ENCODE measurements at places on chromosomes 3 and 15. TPM values are rescaled to one million over a fixed set of nuclear protein-coding genes. Genes with fewer than 3 reads are reported as not detected.

DNA sequence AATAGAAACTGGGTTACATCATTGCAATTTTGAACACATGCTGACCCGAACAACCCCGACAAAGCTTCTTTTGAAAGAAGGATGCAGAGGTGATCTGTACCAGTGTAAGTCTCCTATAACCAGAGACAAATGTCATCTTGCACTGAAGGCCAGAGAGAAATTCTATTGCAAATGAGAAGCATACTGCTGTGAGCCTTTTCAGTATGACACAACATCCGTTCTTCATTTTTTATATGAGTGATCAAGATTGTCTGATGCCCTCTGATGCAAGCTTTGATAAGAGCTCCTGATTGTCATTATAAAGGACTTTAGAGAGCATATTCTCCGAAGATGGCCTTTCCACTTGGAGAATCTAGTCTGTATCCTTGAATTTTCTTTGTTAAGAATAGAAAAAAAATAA, 36.9 kb downstream of the PCOLCE2 start:
- DNase-seq = no peak

DNA sequence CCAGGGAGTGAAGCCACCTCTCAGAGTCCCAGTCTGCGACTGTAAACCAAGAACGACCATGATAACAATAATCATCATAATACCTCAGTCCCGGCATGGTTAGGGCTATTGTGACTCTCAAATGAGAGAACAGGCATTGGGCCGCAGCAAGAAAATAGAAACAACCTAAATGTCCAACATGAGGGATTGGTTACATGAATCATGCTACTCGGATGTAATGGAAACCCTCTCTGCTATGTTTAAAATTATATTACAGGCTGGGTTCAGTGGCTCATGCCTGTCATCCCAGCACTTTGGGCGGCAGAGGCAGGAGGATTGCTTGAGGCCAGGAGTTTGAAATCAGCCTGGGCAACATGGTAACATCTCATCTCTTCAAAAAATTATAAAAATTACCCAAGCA, 2.8 kb downstream of the CPN2 start:
- DNase-seq = no peak

Gene LSAMP
- 2.1 TPM for total RNA-seq

Gene OCA2
- not detected for total RNA-seq

Gene RARRES1
- total RNA-seq = 3.0 TPM

- no peak for DNase-seq
These were observed 335.9 kb downstream of the THSD4 start for GRCh38 chr15:71451130-71451529.

Gene SNX4
- 32.3 TPM for total RNA-seq

DNA sequence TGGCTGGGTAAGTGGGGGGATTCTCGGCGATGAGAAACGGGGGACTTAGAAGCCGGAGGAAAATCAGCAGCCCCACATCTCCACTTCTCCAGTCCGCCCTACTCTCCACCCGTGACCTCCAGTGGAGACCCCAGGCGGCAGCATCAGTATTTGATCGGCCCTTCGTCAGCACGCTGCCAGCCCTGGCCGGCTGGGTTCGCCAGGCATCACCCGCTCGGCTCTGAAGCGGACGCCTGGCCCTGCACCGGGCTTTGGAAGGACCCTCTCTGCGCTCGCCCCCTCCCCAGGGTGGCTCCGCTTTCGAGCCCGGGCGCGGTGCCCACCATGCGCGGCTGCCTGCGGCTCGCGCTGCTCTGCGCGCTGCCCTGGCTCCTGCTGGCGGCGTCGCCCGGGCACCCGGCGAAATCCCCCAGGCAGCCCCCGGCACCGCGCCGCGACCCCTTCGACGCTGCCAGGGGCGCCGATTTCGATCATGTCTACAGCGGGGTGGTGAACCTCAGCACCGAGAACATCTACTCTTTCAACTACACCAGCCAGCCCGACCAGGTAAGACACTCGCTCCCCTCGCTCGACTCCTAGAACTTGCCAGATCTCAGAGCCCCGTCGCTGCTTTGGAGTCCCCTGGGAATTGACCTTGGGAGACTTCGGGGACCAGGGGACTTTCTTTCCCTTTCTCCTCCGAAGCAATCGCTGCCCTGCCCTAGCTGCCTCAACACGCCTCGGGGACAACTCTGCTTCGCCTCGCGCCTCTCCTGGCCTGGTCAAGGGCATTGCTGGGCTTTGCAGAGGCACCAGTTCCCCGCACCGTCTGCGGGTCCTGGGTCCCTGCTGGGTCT, 561 bp downstream of the SIDT1 start:
- DNase-seq = peak; percentile 36

GRCh38 chr15:78131295-78132061, at the start of gene CIB2:
CIB2 (minus strand) TSS chr15:78131445; CDS start chr15:78131215, 230 bp downstream.
- DNase-seq = peak; percentile 72

DNA sequence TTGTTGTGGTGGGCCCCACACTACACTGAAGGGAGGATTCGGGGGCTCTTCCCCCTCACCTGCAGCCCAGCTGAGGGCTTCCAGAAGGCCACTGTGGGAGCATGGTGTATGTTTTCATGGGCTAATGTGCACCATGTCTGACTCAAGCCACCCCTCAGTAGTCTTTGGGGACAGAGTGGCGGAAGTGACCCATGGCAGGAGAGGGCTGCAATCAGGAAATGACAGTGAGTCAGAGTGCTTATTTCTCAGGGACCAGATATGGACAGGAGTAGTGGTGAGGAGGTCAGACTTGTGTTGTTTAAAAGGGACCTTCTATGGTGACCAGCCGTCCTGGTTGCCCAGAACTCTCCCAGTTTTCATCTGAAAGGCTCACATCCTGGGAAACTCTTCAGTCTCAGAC, 32.8 kb upstream of the SLC9A9 start:
- DNase-seq = no peak

Gene KBTBD13
- not detected for total RNA-seq

- no peak for DNase-seq
These were observed 69.1 kb downstream of the FGF7 start for GRCh38 chr15:49492151-49492550.

DNA sequence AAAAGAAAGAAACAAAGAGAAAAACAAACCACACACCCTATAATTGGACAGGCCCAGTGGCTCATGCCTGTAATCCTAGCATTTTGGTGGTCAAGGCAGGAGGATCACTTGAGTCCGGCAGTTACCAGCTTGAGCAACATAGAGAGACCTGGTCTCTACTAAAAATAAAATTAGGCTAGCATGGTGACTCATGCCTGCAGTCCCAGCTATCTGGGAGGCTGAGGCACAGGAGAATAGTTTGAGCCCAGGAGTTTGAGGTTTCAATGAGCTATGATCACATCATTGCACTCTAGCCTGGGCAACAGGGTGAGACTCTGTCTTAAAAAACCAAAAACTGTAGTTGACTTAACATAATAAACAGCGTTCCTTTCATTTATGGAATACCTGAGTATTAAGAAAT, 72.3 kb upstream of the ST3GAL6 start:
- DNase-seq = no peak

- DNase-seq = peak; percentile 39
These were observed 291.3 kb upstream of the TRIM42 start for GRCh38 chr3:140386357-140387100.

DNA sequence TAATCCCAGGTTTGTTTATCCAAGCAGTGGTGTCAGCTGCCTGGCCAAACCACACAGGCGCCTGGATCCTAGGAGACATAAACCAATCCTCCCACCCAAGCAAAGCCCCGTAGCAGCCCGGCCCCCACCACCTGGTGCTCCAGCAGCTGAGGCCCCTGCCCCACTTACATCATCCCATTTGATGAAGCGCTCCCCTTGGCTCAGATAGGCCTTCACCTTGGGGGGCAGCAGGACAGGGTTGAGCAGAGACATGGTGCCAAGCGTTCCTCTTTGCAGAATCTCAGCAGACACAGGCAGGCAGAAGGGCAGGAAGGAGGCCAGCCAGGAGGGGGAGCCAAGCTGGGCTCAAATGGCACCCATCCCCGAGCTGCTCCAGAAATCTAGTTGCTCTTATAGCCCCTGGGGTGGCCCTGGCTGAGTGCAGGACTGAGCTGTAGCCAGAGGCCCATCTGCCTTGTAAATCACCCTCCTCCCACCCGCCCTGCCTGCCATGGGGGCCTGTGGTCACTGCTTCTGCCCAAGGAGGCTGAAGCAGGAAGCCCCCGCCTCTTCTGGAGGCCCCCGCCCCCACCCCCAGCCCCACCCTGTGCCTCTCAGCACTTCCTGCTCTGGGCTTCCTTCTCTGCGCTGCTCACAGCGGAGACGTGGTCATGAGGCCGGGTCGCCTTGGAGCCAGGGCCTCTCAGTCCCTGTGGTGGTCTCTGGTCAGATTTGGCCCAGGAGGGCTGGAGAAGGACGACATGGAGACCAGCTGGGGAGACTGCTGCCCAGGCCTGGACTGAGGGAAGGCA, at the start of gene PLCB2:
Gene PLCB2, minus strand, starts transcription at position 515 of the 791 bp plus-strand sequence. Its CDS starts 263 bp downstream, at position 252.
- peak; percentile 50 for DNase-seq

DNA sequence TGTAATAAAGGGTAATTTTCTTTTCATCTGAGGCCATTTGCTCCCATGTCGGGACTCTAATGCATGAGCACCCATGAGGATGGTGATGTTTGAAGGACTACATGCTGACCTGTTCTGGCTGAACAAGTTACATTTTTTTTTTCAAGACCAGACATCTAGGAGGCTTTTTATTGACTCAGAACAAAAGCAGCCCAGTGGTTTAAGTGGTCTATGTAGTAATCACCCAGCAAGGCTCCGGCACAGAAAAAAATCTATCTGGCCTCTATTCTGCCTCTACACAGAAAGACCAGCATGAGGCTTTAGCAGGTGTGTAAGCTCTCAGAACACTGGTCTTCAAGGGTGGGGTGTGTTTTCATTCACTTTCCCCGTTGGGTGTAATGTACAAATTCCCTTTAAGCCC, 95.1 kb upstream of the ZBED2 start:
- DNase-seq = no peak

Gene SNRPA1
- 26.2 TPM for total RNA-seq

Data from body of pancreas (tissue), 4 donors.